ENCODE measurements at places on chromosomes 3 and 15. TPM values are rescaled to one million over a fixed set of nuclear protein-coding genes. Genes with fewer than 3 reads are reported as not detected.

Gene FILIP1L
- 21.1 TPM for total RNA-seq

Gene ADGRG7
- not detected for total RNA-seq

Gene OR5K2
- total RNA-seq: not detected

Gene SLC2A2
- total RNA-seq: not detected

Gene CYFIP1
- 95.7 TPM for total RNA-seq
